ENCODE measurements at places on chromosomes 4 and X.

GRCh38 chr4:47835494-47835893 lies 2.4 kb downstream of the CORIN start:
- peaks cover 19% of the 10 kb centered on the region for H3K4me1 ChIP-seq
- no peak overlapping the region for H3K27ac ChIP-seq
- no peak for DNase-seq
- no peaks in the 10 kb centered on the region for H3K36me3 ChIP-seq
- H3K4me3 ChIP-seq: no peak overlapping the region

- H3K27ac ChIP-seq: peak overlapping the region; percentile 16
- peaks cover 56% of the 10 kb centered on the region for H3K36me3 ChIP-seq
- H3K4me1 ChIP-seq: peaks cover 37% of the 10 kb centered on the region
Observed at GRCh38 chrX:48998391-48998790, 3.7 kb downstream of the GRIPAP1 start.

GRCh38 chrX:110055616-110056015 lies 52.7 kb downstream of the TMEM164 start:
- no peak for DNase-seq
- peaks cover 5% of the 10 kb centered on the region for H3K4me1 ChIP-seq
- H3K27ac ChIP-seq: no peak overlapping the region
- H3K27me3 ChIP-seq: no peaks in the 10 kb centered on the region
- H3K4me3 ChIP-seq: no peak overlapping the region

DNA sequence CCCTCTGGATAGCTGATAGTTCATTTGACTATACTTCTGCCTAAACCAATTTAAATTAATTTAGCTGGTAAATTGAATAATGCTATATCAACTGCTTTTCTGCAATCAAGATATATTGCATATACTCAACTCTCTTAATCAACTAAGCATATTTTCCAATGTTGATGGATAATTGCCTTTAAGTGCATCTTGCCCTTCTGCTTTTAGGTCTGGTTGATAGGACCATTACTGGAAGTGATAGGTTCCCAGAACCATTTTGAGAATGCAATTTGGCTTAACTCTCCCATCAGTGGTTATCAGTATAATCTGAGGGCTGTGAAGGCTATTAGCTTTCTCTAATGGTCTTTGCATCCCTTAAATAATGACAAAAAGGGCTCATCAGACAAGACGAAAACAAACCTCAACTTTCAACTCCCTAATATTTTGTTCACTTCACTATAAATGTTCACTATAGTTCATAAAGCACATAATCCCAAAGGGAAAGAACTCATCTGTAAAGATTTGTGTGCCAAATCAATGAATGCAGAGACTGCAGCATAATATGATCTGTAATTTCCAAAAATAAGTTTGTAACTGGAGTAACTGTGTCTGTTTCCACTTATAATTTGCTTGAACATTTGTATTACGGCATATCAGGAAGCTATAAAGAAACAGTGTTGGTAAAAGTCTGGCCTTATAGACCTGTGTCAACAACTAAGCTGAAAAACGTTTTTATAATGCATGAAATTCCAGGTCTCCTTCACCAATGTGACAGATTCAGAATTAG lies 273.6 kb downstream of the FBXO8 start:
- no peak overlapping the region for H3K4me3 ChIP-seq
- H3K27me3 ChIP-seq: no peaks in the 10 kb centered on the region

All from activated CD4-positive, alpha-beta T cell treated with anti-CD3 and anti-CD28 coated beads, Interleukin-2, amount 10 ng/mL, durations not matched to agents 24 days and 14 days (primary cell).